Effector CD8-positive, alpha-beta T cell (primary cell): ENCODE measurements at places on chromosomes 3 and 15.

- no peak for DNase-seq
Measured at GRCh38 chr3:33646406-33646805, 71.6 kb downstream of the CLASP2 start.

DNA sequence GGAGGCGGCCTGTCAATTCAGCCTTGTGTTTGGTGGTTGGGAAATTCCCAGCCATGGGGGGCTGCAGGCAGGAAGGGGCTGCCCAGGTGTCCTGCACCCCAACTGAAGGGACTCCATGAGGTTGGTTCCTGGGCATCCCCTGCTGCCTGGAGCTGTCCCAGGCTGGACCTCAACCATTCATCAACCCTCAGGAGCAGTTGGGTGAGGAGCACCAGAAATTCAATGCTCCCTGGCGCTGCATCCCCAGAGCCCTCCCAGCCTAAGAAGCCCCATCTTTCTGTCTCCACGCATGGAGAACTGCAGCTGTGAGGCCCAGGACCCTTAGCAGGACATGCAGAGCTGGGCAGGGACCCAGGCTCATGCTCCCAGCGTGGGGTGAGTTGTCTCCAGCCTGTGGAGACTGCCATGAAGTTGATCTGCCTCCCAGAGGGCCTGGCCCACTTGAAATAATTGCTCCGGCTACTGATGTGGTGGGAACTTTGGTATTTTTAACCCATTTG lies 8.0 kb upstream of the SEMA3B start:
- DNase-seq, result no peak

DNA sequence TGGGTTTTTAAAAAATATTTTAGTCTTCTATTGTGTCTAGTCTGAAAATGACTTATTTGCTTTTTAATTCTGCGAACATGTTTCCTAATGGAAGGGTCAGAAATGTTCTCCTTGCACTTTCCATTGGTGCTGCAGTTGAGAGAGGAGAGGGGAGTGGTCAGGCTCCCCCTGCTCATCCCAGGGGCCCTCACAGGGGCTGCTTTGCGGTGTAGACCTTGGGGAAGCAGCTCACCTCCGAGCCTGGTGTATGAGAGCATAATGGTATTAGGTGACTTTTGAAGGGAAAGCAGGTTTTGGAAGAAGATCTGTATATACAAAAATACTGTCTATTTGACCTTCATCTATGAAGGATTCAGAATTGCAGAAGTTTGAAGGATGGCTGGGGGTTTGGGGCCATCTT lies 28.3 kb downstream of the APBA2 start:
- no peak for DNase-seq

GRCh38 chr3:143124601-143125520 lies 5.3 kb downstream of the CHST2 start:
- DNase-seq, result no peak

- no peak for DNase-seq
Measured at GRCh38 chr3:12235691-12236090, 53.2 kb upstream of the PPARG start.

DNA sequence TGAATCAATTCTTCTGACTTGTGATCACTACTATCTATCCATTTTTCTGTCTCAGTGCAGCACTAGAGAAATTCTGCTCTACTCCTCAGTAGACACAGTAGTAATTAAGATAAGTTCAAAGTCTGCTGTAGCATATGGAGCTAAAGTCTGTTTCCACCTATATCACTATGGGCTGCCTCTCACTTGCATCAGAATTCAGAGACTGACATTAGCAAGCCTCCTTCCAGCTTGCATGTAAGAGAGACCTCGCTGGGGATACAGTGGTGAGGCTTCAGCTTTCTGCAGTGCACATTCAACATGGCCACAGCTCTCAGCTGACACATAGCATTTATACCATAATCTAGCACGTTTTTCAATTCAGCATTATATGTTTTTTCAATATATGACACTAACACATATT lies 217.0 kb downstream of the PLOD2 start:
- DNase-seq, result no peak

GRCh38 chr3:9749296-9749644 lies 482 bp upstream of the OGG1 start:
- no peak for DNase-seq
